Urinary bladder (tissue), 4 donors: ENCODE measurements at places on chromosomes 16 and 17. TPM values are rescaled to one million over a fixed set of nuclear protein-coding genes. Genes with fewer than 3 reads are reported as not detected.

The ELOB gene
- 62.9 TPM for total RNA-seq

The ZNF629 gene
- 7.2 TPM for total RNA-seq

The ABI3 gene
- 3.0 TPM for total RNA-seq

The TBX2 gene
- 26.4 TPM for total RNA-seq

The NPIPA1 gene
- total RNA-seq, result 101 TPM

The OR3A2 gene
- total RNA-seq, result 0.42 TPM

The NAGPA gene
- total RNA-seq, result 5.5 TPM

The PRSS33 gene
- not detected for total RNA-seq

The TPSAB1 gene
- total RNA-seq, result 10.8 TPM

The KIFC3 gene
- total RNA-seq, result 22.7 TPM

The CCL8 gene
- 1.0 TPM for total RNA-seq

The CCDC78 gene
- 0.74 TPM for total RNA-seq

The ADAMTS18 gene
- total RNA-seq, result 6.7 TPM

The CRYBA1 gene
- total RNA-seq, result not detected

The CRYM gene
- 12.6 TPM for total RNA-seq

The GAS7 gene
- total RNA-seq, result 86.7 TPM

The COX10 gene
- total RNA-seq, result 13.4 TPM

The NPB gene
- 0.69 TPM for total RNA-seq

The MYL11 gene
- total RNA-seq, result 165 TPM

The PITPNM3 gene
- 2.3 TPM for total RNA-seq

The MYL4 gene
- 31.7 TPM for total RNA-seq

The JPH3 gene
- 0.95 TPM for total RNA-seq

The SGCA gene
- total RNA-seq, result 15.4 TPM

The EDC4 gene
- 31.8 TPM for total RNA-seq

The ABCC11 gene
- total RNA-seq, result 0.11 TPM

The TVP23C gene
- total RNA-seq, result 70.6 TPM

The DPEP1 gene
- total RNA-seq, result 0.58 TPM

The RAP1GAP2 gene
- total RNA-seq, result 3.9 TPM

The SOST gene
- 0.21 TPM for total RNA-seq

The TEKT5 gene
- 0.32 TPM for total RNA-seq

The YBX2 gene
- 0.37 TPM for total RNA-seq

The GRIN2A gene
- total RNA-seq, result 0.21 TPM

The NUDT16L1 gene
- total RNA-seq, result 17.0 TPM

The SLC43A2 gene
- 6.8 TPM for total RNA-seq

The TNFRSF13B gene
- not detected for total RNA-seq

The MT1G gene
- total RNA-seq, result not detected
